ENCODE measurements at places on chromosomes 3 and 15. TPM values are rescaled to one million over a fixed set of nuclear protein-coding genes. Genes with fewer than 3 reads are reported as not detected.
A peak's percentile ranks its signal among the peaks of the same experiment; 100 is the strongest.

- DNase-seq: no peak
Observed at GRCh38 chr3:82329300-82329699, 567.9 kb upstream of the GBE1 start.

Gene EPHB3
- 36.9 TPM for total RNA-seq

GRCh38 chr15:64412216-64412615, 24.6 kb downstream of the TRIP4 start:
- DNase-seq: no peak

Gene CCR4
- total RNA-seq: not detected

- no peak for DNase-seq
Observed at GRCh38 chr15:95816591-95816990, 513.9 kb upstream of the NR2F2 start.

DNA sequence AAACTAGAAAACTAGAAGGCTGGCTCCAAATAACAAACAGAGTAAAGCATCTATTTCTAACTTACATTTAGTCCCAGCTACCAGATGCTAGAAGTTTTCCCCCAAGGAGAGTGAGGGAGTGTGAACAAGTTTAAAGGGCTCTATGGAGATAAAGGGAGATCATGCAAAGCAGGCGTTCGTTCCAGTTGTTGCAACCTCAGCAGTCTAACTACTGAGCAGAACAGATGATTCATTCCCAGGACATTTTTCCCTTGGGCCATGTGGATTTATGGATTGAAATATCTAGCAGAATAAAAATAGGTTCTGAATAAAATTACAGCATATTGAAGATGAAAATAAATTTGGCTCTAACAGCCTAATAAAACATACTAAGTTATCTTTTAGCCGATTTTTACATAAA, 154.8 kb upstream of the TTC14 start:
- no peak for DNase-seq

DNA sequence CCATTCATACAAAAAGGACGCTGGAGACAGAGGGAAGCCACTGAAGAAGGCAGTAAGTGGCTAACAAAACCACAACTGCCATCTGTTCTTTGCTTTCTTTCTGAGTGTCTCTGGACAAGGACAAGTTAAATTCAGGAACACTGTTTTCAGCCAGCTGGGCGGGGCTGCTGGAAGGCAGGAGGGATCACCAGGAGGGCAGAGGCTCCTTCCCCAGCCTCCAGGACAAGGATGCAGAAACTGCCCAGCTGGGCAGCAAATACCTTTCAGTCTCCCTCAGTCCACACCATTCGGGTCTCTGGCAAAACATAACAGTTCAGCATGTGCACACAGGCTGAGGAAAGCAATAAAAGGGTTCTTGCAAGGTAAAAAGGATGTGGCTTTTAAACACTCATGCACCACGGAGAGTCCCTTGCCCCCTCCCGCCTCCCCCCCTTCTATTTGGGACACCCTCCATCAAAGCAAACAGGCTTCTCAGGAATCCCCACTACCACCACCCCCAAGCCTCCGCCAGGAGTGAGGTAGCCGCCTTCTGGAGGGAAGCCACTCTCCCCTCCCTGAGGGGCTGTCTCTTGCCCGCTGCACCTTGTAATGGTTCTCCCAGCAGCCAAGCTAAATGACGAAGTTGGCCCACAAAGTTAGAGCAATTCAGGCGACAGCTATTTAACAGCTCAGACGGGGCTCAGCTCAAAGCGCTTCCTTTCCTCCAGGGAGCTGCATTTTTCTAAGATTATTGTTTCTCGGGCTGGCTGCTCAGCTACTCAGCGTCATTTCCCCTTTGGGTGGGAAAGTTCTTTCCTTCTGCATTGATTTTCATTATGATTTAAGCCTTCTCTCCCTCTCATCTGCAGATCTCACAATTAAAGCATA, 3.8 kb downstream of the HEG1 start:
- DNase-seq: peak; percentile 90

Gene UROC1
- not detected for total RNA-seq

GRCh38 chr3:105662306-105662705, 206.5 kb downstream of the CBLB start:
- DNase-seq: no peak

Gene PRKCI
- 79.6 TPM for total RNA-seq

- DNase-seq: no peak
Observed at GRCh38 chr3:33425453-33425852, 14.8 kb downstream of the UBP1 start.

GRCh38 chr3:183260167-183260904, 7.3 kb downstream of the B3GNT5 start:
- DNase-seq: no peak

DNA sequence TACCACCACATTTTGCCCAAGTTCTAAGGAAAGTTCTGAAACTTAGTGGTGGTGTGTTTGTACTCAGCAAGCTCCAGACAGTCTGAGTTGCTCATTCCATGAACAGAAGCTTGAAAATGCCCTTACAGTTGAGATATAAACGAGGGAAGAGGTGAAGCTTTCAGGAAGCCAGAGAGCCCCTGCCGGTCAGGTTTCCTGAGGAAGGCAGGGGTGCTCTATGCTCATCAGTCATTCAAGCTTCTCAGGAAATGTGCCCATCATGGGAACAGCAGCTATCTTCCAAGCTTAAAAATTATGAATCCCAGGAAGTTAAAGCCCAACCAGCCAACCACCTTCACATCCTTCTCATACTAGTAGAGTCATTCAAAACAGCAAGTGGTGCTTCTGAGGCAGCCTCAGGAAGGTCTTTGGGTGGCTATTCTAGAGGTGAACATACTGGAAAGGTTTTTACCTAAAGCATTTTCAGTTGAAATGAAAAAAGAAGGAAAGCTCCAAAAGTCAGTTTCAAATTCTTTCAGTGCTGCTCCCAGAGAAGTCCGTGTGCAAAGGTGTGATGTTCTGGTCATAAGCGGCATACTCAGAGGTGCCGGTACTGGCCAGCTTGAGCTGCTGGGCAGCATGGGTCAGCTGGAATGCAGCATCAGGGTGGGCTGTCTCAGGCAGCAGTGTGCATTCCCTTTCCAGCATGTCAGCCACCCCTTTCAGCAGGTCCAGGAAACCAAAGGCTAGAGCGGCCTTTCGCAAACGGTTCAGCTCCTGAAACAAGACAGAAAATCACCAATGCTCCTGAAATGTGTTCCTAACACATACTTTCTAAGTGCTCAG, 31.8 kb downstream of the INTS14 start:
- peak; percentile 50 for DNase-seq

GRCh38 chr3:101890716-101891115, 41.4 kb downstream of the NFKBIZ start:
- no peak for DNase-seq

- peak; percentile 67 for DNase-seq
Observed at GRCh38 chr15:81419332-81419943, 45.4 kb upstream of the TMC3 start.

GRCh38 chr15:96341513-96342405, 11.3 kb downstream of the NR2F2 start:
- peak; percentile 80 for DNase-seq

DNA sequence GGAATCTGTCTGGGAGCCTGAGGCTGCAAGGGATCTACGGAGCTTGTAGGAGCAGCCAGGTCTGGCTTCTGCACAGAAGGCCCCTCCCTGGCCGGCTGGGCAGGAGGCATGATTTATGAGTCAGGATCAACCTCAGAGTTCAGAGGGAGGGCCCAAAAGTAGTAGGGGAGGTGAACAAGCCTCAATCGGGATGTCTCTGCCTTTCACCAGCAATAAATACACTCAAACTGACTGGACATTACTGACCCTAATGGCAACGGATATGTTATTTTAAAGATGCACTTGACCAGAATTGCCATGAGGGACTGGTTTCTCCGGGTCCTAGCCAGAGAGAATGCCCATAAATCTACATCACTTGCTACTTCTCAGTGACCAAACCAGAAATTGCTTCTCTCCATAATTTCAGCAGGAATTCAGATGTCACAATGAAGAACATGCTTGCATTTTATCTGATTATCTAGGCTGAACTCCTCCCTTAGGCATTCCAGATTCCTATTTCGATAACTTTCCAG, 109.6 kb upstream of the LMOD3 start:
- DNase-seq: no peak

GRCh38 chr3:13200465-13200864, 127.2 kb upstream of the IQSEC1 start:
- peak; percentile 62 for DNase-seq

Gene TTC21A
- total RNA-seq: 5.7 TPM

Gene GMNC
- total RNA-seq: not detected

DNA sequence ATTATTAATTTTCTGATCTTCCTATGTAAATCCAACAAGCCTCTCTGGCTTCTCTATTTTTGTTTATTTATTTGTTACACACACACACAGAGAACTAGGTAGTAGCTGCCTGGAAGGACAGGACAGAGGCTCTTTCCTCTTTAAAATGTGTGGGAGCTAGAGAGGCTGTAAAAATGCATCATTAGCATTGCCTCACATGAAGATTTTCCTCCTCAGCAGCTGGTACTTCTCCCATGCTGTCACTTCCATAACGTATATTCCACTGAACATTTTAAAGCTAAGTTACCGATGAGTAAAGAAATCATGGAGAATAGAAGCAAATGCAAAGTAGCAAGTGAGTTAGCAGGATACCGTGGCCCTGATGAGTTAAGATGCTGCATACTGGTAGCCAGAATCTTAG, 63.9 kb downstream of the IMPG2 start:
- DNase-seq: no peak

DNA sequence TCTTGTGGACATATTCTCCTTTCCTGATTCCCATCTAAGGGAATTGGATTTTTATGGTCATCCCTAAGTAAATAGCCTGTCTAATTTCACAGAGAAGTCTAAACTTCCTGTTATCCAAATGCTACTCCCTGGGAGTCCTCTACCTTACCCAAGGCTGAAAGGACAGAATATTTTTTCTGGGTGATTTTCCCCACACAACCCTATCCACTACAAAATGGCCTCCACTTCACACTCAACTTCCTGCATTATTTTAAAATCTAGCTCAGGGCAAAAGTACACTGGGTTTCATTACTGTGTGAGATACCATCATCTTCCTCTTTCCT, 77.5 kb upstream of the ABI3BP start:
- DNase-seq: no peak

GRCh38 chr15:31437686-31438085, 111.1 kb downstream of the KLF13 start:
- DNase-seq: no peak

DNA sequence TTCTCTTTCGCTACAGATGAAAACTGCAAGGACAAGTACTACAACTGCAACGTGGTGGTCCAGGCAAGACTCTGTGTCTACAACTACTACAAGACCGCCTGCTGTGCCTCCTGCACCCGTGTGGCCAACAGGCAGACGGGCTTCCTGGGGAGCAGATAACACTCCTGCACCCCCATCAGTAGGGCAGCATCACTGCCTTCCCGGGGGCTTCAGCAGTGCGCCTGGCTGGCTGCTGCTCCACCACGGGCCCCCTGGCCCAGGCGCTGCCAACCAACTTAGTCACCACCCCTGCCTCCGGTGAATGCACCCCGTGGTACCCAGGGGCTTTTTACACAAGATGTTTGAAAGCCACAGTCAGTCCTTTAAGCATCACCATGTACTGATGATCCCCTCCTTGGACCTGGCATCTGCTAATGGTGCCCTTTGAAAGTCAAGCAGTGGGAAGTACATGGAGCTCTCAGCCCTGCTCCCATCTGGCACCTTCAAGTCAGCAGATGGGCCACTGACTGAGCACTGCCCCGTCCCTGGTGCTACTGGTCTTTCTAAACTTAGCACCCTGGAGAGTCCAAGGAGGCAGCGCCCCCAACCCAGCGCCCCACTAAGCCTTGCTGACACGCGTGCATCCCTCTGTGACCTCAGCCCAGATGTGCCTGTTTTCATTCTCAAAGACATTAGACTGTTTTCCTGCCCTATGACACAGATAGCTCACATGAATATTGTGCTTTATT, 33.0 kb upstream of the NR2E3 start:
- DNase-seq: no peak

Gene KNG1
- total RNA-seq: not detected

DNA sequence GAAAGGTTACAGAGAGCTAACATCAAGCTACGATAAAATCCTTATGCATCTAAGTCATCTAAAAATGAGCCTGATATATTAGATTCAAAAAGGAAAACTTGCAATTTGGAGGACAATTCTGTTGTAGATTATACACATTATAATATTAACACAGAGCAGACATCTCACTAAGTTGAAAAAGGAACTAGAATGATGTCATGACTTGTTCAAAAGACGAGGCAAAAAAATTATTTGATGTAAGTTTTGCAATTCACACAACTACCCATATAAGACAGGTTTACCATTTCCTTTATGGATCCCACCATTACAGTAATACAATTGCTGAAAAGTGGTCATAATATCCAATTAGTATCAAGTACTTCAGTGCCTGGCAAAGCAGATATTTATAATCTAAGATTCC, 15.9 kb downstream of the SATB1 start:
- no peak for DNase-seq

Gene LINGO1
- total RNA-seq: 23.9 TPM

DNA sequence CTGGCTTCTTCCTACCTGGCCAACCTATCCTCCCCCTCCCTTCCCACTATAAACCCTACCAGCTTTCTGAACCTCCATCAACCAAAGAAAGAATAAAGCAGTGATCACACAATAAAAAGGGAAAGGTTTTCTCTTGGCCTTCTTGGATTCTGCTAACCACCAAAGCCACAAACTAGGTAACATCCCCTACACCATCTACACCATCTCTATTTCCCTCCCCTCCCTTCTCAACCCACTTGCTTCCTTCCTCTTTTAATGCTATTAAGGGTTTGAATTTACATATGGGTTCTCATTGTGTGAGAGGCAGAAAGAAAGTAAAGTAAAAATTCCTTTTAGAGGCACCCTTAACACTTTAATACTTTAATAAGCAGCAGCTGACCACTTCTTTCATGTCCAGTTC, 25.8 kb upstream of the RSL24D1 start:
- no peak for DNase-seq

- peak; percentile 66 for DNase-seq
Observed at GRCh38 chr3:29868543-29869101, 587.8 kb downstream of the RBMS3 start.

GRCh38 chr3:27557411-27557810, 73.2 kb upstream of the SLC4A7 start:
- no peak for DNase-seq

GRCh38 chr15:59539799-59540198, 71.8 kb upstream of the GCNT3 start:
- no peak for DNase-seq

Gene NPTN
- 85.4 TPM for total RNA-seq

- DNase-seq: no peak
Observed at GRCh38 chr15:99423186-99424130, 142.3 kb upstream of the MEF2A start.

DNA sequence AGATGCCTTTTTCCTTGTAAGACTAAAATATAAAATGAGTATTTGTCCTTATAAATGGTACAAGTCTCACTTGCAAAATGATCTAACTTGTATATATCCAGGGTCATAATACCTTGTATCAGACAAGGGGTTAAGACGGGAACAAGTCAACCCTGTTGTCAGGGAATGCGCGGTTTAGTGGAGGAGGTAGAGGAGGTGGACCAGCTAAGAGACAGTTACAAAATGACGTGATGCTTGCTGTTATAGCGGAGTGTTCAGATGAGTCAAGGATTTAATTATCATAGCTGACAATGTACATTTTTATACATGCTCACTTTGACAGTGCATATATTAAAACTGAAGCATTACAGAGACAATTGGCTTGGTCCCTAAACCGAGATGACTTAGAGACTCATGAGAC, 26.8 kb upstream of the KLHL25 start:
- DNase-seq: peak; percentile 9

Gene CCR9
- total RNA-seq: not detected

Gene IQCF5
- not detected for total RNA-seq

Gene MGLL
- not detected for total RNA-seq
